ENCODE measurements at places on chromosomes 7 and 10.

- DNase-seq: no peak
Observed at GRCh38 chr10:96999987-97000386, 167.9 kb downstream of the LCOR start.

- DNase-seq: no peak
Observed at GRCh38 chr10:104521901-104522694, 119.0 kb upstream of the SORCS3 start.

DNA sequence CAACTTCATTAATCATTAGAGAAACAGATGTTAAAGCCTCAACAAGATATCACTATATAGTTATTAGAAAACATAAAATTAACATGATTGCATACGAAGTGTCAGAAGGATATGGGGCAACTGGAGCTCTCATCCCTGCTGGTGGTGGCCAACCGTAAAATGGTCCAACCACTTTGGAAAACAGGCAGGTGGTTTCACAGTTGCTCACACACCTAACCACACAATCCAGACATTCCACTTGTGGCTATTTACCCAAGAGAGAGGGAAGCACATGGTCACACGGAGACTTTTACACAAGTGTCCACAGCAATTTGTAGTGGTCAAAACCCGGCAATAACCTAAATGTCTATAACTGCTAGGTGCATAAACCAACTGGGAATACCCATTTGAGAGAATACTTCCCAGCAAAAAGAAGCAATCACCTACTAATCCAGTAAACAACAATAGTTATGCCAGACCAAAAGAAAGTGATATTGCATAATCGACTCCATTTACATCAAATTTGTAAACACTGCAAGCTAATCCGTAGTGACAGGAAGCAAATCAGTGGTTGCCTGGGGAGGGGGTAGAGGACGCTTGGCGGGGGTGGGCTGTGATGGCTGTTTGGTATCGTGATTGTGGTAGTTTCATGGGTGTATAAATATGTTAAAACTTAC lies 91.8 kb downstream of the LARP4B start:
- DNase-seq: no peak

- DNase-seq: no peak
Observed at GRCh38 chr10:49521062-49521461, 17.9 kb downstream of the ERCC6 start.

GRCh38 chr7:150373049-150373801 lies 4.6 kb downstream of the REPIN1 start:
- no peak for DNase-seq

DNA sequence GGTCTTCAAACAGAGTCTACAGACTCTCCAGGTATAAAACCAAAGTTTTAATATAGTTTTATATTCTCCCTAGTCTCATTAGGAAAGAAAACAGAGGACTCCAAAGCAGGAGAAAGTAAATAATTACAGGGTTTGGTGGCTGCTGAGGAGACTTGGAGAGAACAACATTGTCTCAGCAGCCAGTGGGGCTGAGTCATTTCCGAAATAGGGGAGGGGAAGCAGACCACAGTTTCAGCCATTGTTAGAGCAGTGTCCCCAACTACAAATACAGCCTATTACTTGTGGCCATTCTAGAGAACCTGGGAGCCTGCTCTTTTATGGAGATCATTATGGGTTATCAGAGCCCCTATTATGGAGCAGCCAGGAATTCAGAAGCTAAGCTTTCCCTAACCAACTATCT lies 44.2 kb upstream of the A1CF start:
- DNase-seq: peak; percentile 10

DNA sequence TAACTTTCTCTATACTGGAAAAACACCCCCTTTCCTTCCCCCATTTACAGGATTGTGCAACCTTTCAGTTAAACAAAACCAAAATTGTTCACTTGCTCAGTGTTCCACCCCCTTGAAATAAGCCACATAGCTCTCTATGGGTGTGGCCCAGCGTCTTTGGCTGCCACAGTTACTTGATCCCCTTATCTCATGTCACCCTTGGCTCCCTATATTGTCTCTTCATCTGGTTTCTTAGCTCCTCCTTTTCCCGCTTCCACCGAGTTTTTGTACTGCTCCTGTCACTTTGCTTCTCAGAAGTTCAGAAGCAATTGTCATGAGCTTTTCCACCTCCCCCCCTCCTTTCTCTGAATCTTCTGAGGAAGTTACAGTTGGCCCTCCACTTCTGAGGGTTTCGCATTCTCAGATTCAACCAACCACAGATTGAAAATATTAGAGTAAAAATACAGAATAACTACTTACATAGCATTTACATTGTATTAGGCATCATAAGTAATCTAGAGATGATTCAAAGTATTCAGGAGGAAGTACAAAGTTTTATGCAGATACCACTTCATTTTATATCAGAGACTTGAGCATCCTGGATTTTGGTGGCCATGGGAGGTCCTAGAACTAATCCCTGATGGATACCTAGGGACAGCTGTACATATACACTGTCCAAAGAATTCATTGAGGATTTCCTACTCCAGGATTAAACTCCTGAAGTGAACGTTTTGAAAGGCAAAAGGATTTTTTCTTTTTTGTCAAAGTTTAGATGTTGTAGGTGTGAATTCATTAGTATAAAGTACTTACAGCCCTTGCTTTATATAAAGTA lies 60.4 kb downstream of the ADD3 start:
- peak; percentile 14 for DNase-seq

Data from MCF 10A (cell line).